Liver (tissue), 10 donors: ENCODE measurements at places on chromosomes 4 and X.

DNA sequence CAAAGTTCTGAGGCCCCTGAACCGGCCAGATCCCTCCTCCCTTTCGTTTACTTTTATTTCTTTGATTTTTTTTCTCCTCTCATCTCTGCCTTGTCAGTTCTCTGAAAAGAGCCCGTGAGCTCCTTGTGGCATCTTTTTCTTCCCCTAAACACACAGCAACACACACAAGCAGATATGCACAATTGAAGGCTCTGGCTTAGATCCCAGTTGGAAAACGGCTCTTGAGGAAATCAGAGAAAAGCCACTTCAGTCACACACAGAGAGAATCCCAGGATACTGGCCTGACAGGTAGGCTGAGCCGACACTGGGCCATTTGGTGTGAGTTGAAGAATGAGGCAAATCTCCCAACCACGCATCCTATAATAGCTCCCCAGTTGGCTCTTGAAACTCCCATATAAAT is 12.9 kb downstream of the DIPK2B start:
- DNase-seq, result no peak

DNA sequence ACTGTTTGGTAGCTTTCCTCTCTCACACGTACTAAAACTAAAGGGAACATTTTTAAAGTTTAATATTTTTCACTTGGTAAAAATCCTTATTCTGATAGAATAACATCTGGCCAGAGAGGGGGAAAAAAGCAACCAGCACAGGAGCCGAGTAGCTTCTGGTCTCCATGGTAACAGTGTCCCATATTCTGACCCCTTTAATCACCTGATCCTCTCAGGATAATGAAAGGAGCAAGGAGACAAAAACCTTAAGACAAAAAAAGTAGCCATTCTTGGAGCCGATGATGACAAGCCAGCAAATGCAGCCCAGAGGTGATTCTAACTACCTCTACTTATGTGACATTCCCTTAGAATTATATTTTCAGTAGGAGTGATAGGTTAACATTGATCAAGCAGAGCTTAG is 126.6 kb downstream of the SLC39A8 start:
- no peak for DNase-seq

DNA sequence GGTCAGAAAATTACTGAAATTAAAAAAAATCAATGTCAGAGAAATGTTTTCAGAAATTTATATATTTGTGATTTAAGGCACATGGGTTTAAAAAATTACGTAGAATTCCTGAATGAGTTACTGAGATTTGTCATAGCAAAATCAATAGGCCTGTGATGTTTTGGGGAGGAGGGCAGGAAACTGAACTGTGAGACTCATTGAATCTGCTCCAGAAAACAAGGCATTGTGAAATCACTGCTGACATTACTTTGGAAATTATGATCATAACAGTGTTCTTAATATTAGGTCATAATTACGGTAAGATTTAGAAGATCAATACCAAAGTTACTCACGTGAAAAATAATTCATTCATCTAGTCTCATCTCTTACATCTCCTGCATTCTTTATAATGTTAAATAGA is 5.3 kb downstream of the FGF5 start:
- DNase-seq, result no peak

DNA sequence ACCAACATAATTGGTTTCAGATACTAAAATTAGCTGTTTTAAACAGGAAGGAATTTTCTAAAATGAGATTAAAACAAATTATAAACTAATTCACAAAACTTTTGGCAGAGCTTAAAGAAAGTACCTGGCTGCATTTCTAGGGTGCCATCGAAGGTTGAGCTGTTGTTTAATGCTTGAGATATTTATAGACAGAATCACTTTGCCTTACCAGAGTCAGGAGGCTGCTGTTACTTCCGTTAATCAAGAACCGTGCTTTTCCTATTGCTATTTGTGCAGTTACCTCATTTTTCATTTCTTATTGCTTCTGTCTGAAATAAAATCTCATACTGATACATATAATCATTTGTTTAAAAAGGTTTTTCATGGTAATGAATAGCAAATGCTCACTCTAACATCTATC is 242.9 kb downstream of the TECRL start:
- DNase-seq, result no peak

GRCh38 chrX:119455264-119455663 is 13.0 kb upstream of the SLC25A5 start:
- no peak for DNase-seq

GRCh38 chr4:182494103-182494502 is 250.9 kb downstream of the TENM3 start:
- no peak for DNase-seq

- no peak for DNase-seq
These were observed 24.3 kb upstream of the DKK2 start for GRCh38 chr4:107060388-107060787.

DNA sequence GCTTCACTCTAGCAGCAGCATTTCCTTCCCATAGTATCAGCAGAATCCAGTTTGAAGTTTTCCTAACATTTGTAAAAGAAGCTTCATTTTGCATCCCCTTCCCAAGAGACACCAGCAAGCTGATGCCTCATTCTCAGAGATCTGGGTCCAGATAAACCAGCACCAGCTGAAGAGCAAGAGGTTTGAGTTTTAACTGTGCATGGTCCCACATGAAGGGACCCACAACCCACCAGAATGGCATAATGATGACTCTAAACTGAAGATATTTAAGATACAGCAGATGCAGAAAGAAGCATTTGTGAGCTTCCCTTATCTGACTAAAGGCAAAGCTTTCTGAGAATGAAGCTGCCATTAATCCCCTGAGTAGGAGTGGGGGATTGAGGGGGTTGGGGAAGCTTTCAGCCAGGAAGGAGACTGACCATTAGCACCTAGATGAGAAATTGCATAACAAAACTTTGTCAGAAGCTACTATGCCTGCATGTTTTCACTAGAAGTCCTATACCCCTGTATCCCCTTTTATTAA is 18.6 kb downstream of the NUDT6 start:
- no peak for DNase-seq

GRCh38 chr4:41009411-41009810 is 204.9 kb downstream of the APBB2 start:
- DNase-seq, result no peak

DNA sequence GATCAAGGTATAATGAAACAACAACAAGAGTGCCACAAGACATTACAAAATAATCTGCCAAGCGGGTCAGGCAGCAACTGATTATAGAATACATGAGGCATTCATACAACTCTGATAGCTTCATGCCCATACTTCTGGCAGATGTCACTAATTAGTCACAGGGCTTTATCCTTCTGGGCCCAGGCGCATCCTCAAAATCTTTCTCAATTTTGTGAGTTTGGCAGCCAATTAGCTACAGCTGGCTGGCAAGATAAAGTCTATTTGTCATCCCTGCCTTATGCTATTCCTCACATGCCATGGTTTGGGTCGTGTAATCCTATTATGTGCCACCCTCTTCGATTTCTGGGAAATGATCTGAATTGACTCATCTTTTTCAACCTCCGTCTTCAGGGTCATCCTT is 254.3 kb downstream of the PACRGL start:
- no peak for DNase-seq

DNA sequence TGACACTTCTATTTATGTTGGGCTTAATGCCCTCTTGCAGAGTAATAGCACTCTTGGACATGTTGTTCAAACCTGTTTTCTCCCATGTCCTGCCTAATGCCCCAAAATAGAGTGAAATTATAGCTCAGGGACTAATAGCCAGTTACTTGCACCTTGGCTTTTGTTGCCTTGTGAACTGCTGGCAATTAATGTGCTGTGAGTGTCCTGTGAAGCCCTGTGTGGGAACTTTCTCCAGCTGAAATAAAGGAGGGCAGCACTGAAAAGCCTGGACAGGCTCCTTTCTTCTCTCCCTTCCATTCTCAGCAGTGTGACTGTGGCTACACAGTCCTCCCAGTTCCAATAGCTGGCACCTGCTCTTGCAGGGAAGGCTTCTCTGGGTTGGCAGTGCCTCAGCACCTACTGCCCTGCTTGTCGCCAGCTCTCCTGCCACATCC is 72.4 kb downstream of the DCLK2 start:
- DNase-seq, result no peak

DNA sequence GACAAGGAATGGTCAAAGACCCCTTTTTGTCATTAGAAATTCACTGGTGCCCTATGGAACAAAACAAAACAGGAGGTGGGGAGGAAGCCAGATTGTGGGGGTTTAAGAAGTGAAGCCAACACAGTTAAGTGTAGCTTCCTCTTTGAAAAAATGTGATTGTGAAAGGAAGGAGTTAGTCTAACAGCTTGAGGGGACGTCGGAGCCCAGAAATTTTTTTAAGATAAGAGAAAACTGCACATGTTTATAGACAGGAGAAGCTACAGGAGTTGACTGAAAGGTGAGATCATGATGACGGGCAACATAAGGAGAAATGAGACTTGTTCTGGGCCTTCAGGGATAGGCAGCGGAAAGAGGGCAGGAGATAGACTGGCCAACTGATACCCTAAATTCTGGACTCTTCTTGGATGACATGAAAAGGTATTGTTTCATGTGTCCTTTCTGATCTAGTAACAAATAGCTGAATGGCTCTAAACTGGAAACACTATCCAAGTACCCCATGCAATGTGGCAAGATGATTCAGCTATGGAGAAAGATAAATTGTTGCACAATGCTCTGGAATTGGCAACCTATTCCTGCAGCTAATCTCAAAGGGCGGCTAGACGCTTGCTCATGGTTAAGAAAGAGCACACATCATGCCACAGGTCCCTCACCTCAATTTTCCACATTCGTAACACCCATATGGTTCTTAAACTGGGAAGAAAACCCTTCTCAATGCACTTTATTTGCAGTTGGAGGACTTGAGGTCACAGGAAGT is 3.7 kb upstream of the HDAC8 start:
- no peak for DNase-seq

DNA sequence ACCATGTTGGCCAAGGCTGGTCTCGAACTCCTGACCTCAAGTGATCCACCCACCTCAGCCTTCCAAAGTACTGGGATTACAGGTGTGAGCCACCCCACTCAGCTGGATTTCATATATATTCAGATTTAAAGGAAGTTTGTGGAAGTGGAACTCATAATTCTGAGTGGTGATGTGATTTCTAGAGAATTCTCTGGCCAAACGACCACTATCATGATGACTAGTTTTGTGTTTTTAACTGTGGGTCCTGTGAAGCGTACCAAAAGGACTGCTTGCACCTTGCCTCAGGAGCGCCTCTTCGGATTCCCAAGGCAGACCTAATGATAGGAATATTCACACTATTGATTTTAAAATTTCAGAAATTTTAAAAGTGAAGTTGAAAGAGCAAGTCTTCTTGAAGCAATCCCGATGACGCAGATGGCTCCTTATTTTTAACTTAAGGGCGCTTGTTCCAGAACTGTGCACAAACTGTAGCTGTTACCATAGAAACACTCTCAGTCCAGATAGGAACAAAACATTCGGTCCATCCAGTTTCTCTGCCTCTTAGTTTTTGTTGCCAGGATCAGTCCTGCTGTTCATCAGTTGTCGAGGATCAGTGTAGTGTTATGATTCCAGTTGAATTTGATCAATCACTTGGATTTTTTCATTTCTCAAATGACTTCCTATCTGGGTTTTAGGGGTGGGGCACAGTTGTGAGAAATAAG is 51.7 kb upstream of the CLCN4 start:
- DNase-seq, result no peak

- no peak for DNase-seq
These were observed 174.2 kb downstream of the HHIP start for GRCh38 chr4:144820011-144820727.

- DNase-seq, result no peak
These were observed 32.2 kb downstream of the XG start for GRCh38 chrX:2784026-2784425.

- DNase-seq, result no peak
These were observed 2.9 kb downstream of the UBA6 start for GRCh38 chr4:67697860-67698687.

DNA sequence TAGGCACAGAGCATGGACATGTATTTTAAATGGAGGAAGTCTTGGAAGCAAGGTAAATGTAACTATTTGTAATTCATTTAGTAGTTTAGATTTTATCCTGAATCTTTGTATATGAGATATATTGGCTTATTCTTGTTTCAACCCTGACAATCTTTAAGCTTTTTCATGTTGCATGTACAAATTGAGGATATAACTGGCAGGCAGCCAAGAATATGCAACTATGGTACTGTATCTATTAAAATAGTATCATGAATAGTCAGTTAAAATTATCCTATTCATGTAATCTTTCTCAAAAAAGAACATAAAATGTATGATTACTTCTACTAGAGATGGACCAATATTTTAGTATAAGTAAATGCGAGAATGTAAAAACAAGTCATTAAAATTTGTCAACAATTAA is 1141.5 kb downstream of the PCDH18 start:
- DNase-seq, result no peak

DNA sequence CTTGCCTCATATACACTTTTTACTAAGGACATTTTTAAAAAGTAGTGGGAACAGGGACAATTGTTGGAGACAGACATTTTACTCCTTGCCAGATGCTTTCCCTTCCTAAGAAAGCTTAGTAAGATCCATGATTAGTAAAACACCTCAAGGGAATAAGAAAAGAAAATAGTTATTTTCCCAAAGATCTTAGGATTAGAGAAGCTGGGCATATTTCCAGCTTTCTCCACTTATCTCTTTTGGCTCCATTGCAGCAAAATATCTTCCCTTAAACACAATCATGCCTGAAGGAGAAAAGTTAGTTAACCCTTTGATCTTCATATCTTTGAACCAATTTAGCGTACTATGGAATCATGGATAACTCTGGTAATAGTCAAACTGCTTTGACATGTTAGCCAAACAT is 257.9 kb downstream of the PCDH18 start:
- DNase-seq, result no peak

DNA sequence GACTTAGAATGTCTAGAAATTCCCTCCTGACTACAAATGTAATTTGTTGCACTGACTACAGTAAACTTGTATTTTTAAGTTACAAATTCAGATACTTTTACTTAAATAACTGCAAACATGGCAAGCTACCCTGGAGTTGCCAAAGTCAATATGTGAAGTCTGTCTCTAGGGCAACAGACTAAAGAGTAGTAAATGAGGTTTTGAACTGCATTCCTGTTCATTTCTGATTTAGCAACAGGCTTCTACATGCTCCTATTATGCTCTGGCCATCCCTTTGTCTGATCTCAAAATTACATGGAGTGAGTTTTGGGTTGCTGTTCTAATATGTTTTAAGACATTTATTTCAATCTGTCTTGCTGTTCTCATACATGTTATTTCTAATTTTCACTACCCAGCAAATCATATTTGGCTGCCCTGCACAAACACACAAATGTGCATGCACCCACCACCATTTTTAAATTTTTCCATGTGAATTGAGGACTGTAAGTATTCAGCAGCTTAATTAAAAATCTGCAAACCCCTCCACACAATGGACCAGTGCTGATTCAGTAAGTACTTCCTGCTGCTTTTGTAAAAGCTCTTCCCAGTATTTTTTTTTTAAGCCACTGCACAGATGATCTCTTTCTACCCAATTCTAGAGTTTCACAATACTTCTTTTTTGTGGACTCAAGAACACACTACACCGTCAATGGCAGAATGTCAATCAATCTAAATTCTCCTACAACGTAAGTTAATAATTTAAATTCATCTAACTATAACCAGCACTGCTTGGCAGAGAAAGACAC is 26.7 kb downstream of the SH3RF1 start:
- no peak for DNase-seq

GRCh38 chrX:150063138-150063518 is 124.8 kb upstream of the EOLA2 start:
- no peak for DNase-seq
